ENCODE measurements at places on chromosomes 7 and 10.

GRCh38 chr7:26681819-26682418 is 182.5 kb downstream of the SKAP2 start:
- DNase-seq = peak; percentile 12

GRCh38 chr10:101161494-101162299 is 30.6 kb downstream of the TLX1 start:
- peak; percentile 65 for DNase-seq

- DNase-seq = no peak
These were observed 683.5 kb upstream of the GALNT17 start for GRCh38 chr7:70448312-70448906.

GRCh38 chr10:35426657-35427056 is 90.3 kb downstream of the CCNY start:
- no peak for DNase-seq

- DNase-seq = no peak
These were observed 146.5 kb downstream of the PHF14 start for GRCh38 chr7:11120068-11120664.

All from GM18507 (cell line).